AG04450 (cell line): ENCODE measurements at places on chromosomes 7 and 10. TPM values are rescaled to one million over a fixed set of nuclear protein-coding genes. Genes with fewer than 3 reads are reported as not detected.

SFRP5 gene
- not detected in 2 replicates for polyA plus RNA-seq

- DNase-seq, result no peak
These were observed 608.3 kb upstream of the C7orf33 start for GRCh38 chr7:147982307-147982706.

- DNase-seq, result no peak
These were observed 195.0 kb upstream of the PLXNA4 start for GRCh38 chr7:132771301-132771730.

SLC26A3 gene
- polyA plus RNA-seq, result not detected in 2 replicates

DNA sequence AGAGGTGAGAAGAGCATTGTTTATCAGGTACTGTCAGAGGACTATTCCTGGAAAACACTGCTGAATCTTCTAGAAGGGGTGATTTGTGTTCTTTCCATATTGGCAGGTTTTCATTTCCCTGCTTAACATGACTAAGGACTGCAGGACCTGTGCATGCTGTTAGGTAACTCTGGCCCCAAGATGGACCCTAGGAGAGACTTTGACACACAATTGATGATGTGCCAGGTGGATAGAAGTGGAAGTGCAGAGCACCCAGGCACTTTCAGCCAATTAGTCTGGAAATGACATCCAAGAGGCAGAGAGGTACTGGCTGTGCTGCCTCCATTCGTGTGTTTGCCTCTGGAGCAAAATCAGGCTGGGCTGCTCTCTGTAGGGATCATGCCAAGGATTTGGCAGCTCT, 496.3 kb upstream of the GALNT17 start:
- DNase-seq, result no peak

NME8 gene
- polyA plus RNA-seq, result not detected in 2 replicates

DNA sequence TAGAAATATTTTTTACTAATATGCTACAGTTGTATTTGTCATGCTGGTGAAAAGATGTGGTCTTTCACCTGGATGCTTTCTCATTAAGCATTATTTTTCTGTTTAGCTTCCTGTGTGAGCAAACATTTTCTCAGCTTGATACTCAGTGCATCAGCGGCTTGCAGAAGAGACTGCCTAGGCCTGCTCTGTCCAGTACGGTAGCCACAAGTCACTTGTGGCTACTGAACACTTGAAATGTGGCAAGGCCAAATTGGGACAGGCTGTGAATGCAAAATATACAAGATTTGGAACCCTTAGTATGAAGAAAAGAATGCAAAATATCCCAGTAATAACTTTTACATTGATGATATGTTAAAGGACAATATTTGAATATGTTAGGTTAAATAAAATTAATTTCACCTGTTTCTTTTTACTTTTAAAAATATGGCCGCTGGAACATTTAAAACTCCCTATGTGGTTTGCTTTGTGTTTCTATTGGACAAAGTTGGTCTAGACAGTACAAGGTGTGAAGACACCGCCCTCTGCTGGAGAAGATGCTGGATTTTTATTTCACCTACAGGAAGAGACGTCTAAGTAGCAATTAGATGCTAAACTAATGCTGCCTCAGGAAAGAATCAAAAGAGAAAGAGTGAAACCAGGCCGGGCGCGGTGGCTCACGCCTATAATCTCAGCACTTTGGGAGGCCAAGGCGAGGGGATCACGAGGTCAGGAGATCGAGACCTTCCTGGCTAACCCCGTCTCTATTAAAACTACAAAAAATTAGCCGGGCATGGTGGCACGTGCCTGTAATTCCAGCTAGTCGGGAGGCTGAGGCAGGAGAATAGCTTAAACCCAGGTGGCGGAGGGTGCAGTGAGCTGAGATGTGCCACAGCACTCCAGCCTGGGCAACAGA, 5.3 kb downstream of the SRGN start:
- peak; percentile 68 for DNase-seq

DNA sequence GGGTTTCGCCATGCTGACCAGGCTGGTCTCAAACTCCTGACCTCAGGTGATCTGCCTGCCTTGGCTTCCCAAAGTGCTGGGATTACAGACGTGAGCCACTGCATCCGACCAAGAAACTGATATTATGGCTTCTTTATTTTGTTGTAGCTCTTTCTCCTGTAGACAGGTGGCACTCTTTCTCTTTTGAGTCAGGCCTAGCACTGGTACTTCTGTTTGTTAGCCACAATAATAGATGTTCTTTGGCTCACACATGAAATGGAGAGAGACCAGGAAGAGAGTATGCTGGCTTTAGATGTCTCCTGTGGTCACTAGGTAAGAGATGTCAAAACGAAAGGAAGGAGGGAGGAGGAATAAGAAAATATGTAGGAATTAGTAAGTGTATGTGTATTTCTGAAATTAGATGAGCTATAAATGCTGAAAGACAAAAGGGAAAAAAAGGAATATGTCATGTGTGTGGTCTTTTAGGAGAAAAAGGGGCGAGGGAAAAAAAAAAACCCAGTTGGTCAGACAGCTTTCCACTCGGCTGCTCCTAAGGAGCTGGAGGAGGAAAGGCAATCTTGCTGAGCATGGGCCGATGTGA, 78.7 kb downstream of the CLEC2L start:
- DNase-seq, result no peak

DNA sequence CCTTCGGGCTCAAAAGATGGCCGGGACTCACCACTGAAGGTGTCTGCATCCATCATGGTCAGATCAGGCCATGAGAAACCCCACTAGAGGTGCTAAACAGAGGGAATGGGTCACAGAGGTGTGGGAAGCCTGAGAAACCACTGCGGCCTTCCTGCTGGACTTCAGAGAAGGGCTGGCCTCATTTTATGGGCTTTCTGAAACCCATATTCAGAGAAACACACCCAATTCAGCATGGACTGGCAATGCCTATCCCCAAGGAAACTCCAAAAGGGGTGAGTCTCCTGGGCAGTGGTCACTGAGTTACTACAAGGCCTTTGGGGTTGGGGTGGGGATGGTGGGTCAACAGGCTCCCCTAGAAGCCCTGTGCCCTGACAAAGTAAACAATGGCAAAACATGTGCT, 58.0 kb downstream of the DLG5 start:
- DNase-seq, result no peak

DNA sequence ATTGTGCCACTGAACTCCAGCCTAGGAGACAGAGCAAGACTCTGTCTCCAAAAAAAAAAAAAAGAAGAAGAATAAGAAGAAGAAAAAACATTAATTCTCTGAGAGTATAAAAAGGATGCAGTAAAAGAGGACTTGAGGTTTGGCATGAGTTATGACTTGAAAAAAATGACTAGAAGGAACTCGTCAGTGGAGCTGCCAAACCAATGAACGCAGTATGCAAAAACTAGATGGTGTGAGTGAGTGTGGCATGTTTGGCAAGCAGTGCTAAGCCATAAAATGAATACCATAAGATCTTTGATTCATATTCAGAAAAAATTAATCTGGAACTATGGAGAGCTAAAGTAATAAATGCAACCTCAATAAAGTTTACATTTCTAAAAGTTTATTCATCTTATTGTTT, 68.6 kb upstream of the MEOX2 start:
- no peak for DNase-seq

DNA sequence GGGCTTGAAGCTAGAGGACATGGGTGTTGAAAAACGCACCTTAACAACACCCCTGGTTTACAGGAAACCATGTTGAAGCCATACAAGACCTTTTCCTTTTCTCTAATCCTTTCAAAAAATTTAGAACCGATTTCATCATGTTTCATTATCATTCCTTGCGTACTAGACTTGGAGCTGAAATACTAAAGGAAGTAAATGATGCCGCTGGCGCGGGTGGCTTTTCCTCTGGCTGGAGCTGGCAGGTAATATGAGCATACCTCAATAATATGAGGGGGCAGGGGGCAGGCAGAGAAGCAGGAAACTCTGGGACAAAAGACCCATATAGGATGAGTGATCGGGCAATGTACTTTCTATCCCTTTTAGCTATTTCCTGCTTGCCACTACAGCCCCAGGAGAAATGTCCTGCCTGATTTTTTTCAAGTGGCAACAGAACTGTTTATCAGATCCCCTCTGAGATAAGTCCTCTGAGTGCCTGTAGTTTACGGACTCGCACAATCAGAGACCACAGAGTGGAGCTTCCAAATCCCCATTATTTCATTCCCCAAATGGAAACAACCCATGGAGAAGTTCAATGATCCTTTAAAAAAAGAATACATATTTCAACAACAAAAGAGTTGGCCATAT, 450.1 kb downstream of the KCNMA1 start:
- DNase-seq, result no peak

GNGT1 gene
- polyA plus RNA-seq, result not detected in 2 replicates

GRCh38 chr10:118568327-118568848, 27.1 kb downstream of the PRLHR start:
- DNase-seq, result peak; percentile 10

WNT8B gene
- not detected in 2 replicates for polyA plus RNA-seq

DNA sequence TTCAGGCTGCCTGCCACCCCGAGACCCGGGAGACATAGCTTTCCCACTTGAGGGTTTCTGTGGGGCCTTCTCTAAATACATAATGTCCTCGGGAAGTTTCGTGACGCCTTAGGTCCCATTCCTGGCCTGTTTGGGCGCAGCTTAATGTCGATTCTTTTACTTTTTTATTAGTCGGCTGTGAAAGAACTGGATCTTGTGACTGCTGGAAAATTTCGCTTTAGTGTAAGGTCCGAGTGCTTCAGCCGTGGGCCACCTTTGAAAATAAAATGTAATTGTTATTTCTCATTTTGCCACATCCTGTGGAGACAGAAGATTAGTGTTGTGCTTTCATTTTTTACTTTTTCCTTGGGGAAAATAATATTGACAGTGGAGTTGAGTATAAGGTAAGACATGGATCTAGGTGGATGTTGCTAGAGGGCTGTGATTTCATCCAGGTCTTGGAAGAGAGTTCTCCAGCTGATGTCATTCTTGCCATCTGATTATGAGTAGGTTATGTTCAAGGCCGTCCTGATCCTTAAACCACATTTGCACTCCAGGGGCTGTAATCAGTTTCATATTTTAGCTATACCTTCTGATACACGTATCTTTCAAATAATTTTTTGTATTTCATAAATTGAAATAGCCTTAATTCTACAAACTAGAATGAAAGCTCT, 830 bp downstream of the RAB18 start:
- DNase-seq, result no peak

PHYHIPL gene
- not detected in 2 replicates for polyA plus RNA-seq

DNA sequence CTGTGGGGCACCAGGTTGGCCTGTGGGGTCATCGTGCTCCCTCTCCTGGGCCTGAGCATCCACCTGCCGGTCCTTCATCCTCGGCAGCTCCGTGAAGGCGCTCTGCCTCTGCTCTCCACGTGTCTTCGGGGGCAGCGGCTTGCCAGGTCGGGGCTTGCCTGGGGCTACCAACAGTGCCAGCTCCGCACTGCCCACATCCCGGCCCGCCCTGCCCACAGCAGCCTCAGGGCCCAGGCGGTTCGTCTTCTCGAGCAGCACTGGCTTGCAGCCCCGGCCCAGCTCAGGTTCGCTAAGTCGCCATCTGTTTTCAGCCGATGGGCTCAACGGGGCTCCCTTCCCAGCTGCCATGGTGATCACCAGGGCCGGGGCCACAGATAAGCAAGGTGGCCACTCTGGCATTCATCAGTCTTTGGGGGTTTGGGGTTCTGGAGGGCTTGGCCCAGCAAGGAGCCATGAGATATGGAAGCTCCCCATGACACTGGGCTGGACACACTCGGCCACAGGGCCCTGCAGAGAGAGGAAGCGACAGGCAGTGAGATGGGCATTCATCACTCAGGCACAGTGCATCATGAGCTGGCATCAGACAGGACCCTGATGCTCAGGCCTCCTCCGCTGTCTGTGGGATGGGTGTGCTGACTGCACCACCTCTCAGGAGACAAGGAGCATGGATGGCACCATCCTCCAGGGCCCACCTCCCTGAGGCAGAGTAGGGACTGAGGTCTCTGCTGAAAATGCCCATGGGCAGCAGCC, 15.5 kb downstream of the ZNF488 start:
- DNase-seq, result no peak

CNPY1 gene
- not detected in 2 replicates for polyA plus RNA-seq

GRCh38 chr7:40643664-40644063, 508.9 kb downstream of the SUGCT start:
- DNase-seq, result no peak

AGAP9 gene
- 3.1 and 3.6 TPM in 2 replicates for polyA plus RNA-seq

CLRN3 gene
- polyA plus RNA-seq, result not detected in 2 replicates

DNA sequence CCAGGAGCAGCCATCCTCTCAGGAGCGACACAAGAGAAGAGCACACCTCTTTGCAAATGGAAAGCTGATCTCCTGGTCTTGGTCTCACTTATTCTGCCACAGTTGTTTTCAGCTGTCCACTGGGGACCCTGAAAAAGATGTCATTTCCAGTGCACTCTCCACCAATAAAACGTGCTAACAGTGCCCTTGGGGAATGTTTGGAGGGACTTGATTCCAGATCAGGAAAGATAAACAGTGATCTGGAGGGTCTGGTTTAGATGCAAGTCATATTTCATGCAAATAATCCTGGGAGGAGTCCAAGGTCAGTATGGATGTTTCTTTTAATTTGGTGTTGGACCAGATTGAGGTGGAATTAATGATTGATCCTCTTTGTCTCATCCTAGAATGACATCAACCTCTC, 185.0 kb downstream of the CREB5 start:
- DNase-seq, result no peak

IKZF1 gene
- not detected in 2 replicates for polyA plus RNA-seq

DNA sequence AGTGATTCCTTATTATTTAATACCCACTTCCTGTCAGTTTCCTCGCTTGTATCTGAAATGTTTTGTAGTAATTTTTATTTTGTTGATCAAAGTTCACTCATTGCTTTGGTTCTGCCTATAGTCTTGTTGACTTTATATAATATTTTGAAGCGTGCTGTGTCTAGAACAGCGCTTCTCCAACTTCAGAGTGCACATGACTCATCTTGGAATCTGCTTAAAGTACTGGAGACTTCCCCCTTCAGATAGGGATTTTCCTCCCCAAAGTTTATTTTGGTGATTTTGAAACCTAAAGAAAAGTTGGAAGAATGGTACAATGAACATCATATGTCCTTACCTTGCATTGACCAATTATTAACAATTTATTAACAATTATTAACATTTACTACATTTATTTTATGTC, 5.8 kb downstream of the COMTD1 start:
- no peak for DNase-seq

DNA sequence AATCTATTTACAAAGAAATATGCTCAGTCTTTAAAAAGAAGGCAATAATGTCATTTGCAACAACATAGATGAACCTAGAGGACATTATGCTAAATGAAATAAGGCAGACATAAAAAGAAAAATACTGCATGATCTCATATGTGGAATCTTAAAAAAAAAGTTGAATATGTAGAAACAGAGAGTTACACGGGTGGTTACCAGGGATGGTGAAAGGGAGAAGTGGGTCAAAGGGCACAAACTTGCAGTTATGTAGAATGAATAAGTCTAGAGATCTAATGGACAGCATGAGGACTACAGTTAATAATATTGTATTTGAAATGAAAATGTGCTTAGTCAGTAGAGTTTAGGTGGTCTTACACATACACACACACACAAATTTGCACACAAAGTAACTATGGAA, 88.2 kb upstream of the CCDC71L start:
- DNase-seq, result no peak

GRCh38 chr7:52635021-52635420, 400.4 kb upstream of the POM121L12 start:
- DNase-seq, result no peak

DNA sequence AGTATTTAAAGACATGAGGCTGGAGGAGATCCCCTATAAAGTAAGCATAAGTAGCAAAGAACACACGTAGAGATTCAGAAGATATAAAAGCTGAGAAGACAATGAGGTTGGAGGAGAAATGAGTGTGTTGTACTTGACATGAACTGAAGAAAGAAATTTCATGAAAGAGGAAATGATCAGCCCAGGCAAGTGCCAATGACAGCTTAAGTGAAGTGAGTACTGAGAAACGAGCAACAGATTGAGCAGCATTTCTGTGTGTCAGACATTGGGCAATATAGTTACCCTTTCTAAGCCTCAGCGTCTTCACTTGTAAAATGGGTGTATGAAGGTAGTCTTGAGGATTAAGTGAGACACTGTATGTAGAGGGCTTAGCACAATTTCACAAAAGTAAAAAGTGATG, 4.8 kb upstream of the LIPA start:
- DNase-seq, result no peak
